ENCODE measurements at places on chromosomes 4 and X.
A peak's percentile ranks its signal among the peaks of the same experiment; 100 is the strongest.

GRCh38 chrX:152896450-152896849 is 1.4 kb upstream of the ZNF185 start:
- no peak for DNase-seq

DNA sequence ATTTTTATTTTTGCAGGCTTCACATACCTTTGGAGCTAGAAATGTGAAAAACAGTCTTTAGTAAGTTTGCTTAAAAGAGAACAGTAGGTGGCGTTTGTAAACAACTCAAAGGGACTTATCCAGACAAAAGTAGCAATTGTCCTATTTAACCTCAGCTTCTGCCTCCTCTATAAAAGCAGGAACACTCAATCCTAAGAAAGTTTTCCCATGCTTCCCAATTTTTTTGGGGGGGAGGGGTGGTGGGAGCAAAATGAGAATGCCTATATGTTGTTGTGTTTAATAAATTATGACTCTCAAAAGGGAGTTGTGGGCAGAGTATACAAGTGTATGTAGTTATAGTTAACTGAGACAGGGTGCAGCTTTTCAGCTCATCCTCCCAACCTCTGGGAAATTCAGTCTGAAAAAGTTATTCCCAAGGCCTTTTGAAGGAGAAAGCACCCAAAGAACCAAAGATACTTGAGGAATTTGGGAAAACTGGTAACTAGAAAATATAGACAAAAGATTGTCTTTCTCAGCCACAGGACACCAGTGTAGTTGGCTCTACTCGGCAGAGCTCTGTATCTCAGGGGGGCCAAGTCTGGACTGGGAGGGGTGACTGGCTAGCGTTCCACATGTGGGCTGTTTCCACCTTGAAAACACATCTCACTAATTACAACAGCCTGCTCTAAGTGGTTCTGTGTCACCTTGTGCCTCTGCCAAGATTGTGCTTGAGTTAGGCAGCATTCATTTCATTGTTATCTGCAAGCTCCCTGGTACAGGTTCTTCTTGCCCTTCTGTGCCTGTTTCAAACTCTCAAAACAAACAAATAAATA is 2.8 kb downstream of the SFRP2 start:
- no peak for DNase-seq

- no peak for DNase-seq
These were observed 409.2 kb upstream of the FGF13 start for GRCh38 chrX:139120760-139121159.

DNA sequence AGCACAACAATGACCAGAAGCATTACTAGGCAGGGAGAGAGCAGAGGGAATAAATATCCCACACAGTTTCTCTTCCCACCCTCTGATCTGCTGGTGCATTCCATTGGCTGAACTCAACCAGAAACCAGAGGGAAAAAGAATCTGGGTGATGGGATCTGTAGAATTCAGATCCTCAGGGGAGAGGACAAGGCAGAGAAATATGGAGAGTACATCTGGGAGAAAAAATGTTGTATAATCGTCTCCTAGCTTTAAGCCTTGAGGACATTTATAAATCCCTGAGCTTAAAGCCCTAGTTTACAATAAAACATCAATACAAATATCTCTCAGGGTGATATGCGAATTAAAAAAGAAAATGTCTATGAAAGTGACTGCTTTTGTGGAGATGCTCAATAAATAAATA is 368.1 kb upstream of the MAD2L1 start:
- DNase-seq, result no peak

DNA sequence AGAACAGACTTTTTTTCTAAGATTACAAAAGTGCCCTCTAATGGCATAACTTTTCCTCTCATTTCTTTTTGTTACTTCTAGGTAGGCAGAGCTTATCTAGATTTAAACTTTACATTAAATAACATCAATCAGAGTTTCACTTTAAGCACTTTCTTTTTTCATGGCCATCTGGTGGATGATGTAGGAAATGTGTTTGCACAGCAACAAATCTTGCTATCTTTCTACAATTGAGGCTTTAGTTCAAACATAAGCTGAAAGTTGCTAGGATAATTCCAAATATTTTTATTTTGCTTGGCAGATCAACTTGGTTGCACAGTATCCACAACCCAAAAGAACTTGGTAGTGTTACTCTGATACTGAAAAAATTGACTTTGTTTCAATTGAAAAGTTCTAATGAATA is 22.0 kb downstream of the NDNF start:
- no peak for DNase-seq

- peak; percentile 79 for DNase-seq
These were observed 86.0 kb upstream of the TET2 start for GRCh38 chr4:105060628-105061027.

DNA sequence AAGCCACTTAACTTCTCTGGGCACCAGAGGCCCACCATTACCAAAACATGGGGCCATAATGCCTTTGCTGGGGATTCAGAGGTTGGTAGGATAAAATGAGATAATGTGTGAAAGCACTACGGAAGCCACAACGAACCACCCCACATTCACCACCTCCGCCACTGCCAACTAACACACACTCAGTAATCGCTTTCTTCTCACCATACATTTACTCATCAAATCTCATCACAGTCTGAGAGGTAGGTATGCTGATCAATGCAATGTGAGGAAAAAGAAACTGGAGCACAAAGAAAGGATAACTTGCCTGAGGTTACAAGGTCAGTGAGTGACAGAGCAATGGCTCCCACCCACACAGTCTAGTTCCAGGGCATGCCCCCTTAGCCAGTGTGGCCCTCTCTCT is 257.3 kb downstream of the NR3C2 start:
- DNase-seq, result no peak

- no peak for DNase-seq
These were observed at the start of gene SNCA for GRCh38 chr4:89836897-89837384. Gene SNCA, minus strand, starts transcription at chr4:89837161. Its CDS starts 1,494 bp downstream, at chr4:89835667.

- no peak for DNase-seq
These were observed 243.0 kb downstream of the IDS start for GRCh38 chrX:149262086-149262485.

GRCh38 chr4:39118034-39118658 is 56.1 kb downstream of the KLHL5 start:
- no peak for DNase-seq

DNA sequence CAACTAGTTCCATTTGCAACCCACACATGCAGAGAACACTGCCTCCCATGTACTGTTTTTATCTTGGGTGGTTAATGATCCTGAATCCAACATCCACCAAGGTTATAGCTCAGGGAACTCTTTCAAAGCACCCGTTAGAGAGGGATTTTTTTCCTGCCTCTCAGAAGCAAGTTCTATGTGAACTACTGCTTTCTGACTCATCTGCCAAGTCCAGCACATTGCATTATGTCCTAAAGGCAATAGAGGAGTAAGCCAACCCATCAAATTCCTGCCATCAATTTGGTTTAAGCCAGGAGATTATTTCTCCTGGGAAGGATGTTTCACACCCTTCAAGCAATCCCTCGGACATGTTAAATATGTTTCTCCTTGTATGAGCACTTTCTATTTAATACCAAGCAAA is 334.5 kb downstream of the GASK1B start:
- DNase-seq, result no peak

DNA sequence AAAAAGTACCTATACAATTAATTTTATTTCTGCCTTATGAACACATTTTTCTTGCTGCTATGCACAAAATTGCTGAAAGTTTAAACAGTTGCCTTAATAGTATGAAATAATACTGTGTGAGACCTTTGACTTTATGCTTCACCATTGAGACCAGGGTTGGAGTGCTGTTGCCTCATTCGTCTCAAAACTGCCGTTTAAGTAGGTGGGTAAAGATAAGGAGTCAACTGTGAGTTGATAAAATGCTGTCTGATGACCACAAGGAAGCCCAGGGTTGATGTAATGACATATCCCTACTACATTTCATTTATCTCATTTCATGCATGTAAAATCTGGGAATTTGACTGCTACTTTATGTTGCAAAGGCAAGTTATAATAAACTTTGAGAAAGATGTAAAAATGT is 23.4 kb downstream of the STK26 start:
- DNase-seq, result no peak

DNA sequence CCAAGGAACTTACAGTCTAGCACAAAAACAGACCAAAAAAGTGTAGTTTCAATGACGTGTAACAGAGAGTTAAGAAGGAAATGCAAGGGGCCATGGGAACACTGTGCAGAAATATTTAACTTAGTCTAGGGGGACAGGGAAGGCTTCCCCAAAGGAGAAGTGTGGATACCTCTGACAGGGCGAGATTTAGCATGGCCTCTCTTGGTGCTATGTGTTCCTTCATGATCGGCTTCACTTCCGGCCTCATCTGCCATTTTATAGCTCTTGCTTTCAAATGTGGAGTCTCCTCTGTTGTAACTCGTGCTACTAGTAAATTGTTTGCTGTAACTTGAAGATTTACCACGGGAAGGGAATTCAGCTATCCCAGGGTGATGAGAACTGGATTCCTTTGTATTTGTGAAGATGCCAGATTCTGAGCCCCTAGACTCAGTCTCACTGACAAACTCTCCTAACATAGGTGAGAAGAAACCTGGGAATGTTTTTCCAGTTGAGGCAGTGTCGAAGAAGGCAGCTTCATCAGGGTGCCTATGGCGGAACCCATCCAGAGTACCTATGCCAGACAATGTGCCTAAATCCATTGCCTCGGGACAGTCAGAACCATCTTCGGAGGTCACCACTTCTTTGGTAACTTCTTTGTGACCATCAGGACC is 5.0 kb downstream of the FGA start:
- DNase-seq, result no peak

GRCh38 chr4:70802928-70803580 is 36.6 kb downstream of the GRSF1 start:
- no peak for DNase-seq

DNA sequence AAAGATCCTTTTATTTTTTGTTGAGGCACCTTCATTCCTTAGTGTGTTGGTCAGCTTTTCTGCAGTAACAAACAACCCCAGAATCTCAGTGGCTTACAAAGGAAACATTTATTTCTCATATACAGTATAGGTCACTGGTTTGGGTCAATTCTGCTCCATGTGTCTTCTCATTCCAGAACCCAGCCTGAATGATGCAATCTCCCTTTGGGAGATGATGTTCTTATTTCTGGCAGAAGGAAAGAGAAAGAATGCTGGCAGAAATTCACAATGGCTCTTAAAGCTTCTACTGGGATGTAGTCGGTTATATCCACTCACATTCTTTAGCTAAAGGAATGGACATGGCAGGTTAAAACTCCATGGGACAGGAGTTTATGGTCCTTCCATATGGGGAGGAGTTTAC is 42.3 kb downstream of the IDS start:
- no peak for DNase-seq

DNA sequence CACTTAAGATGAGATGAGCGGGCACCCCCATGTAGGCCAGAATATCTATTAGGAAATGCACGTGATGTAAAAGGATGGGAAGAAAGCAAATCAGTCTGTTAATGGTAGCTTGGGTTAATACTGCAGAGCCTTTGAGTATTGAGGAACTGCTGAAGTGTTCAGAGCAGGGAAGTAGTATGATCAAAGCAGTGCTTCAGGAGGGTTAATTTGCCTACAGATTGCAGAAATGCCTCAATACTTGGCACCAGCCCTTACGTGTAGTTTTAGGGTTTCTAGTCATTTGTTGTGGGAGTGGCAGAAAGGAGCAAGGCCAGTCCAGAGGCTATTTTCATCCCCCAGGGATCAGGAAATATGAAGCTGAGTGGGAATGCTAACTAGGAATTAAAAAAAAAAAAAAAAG is 19.7 kb downstream of the ZFX start:
- no peak for DNase-seq

- DNase-seq, result no peak
These were observed 224.9 kb upstream of the FAT1 start for GRCh38 chr4:186948361-186949242.

GRCh38 chrX:10945498-10945897 is 165.6 kb upstream of the HCCS start:
- DNase-seq, result no peak

GRCh38 chrX:150358651-150359050 is 4.5 kb upstream of the MAMLD1 start:
- DNase-seq, result no peak

DNA sequence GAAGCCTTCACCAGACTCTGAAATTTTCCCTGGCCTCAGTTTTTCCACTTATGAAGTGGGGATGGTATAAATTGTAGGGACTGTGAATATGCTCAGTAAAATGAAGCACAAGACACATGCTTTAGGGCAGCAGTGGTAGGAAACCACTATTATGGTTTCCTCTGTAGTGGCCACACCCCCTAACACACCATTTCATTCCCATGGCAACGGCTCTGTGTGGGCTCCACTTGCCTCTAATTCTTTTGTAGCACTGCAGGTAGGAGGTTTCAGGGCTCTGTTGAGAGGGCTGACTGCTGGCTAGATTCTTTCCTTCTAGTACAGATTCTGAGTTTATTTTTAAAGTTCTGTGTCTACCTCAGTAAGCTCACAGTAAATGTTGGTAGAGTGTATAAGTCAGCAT is 3.5 kb upstream of the VMA21 start:
- DNase-seq, result no peak

- DNase-seq, result no peak
These were observed 53.0 kb upstream of the FBXW7 start for GRCh38 chr4:152588869-152589268.

GRCh38 chrX:28665778-28666177 is 78.5 kb downstream of the IL1RAPL1 start:
- no peak for DNase-seq

DNA sequence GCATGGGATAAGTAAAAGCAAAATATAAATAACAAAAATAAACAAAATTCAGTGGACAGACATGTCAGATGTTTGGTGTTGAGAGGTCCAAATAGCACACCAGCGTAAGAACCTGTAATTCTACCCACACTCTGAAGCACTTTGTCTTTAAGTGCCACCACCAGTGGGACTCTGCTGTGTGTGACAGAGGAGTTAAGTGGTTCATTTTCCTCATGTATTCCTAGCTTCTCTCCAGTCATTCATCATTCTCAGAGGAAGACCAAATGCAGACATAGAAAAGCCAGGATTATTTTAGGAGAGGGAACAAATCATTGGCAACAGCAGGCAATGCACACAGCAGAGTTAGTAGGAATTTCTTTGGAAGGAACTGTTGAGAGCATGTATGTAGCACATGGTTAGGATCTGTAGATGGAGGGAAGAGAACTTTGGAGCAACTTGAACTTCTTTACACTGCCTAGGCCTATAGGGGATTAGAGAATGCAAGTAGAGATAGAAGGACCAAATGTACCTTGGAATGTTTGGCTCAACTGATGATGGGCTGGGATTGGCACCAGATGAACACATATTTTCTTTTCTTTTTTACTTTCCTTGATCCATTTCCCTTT is 43.0 kb upstream of the ARHGAP24 start:
- no peak for DNase-seq

GRCh38 chr4:33882246-33882990 is 2361.9 kb downstream of the ARAP2 start:
- no peak for DNase-seq

- no peak for DNase-seq
These were observed 84.0 kb downstream of the RBPJ start for GRCh38 chr4:26404743-26405206.

DNA sequence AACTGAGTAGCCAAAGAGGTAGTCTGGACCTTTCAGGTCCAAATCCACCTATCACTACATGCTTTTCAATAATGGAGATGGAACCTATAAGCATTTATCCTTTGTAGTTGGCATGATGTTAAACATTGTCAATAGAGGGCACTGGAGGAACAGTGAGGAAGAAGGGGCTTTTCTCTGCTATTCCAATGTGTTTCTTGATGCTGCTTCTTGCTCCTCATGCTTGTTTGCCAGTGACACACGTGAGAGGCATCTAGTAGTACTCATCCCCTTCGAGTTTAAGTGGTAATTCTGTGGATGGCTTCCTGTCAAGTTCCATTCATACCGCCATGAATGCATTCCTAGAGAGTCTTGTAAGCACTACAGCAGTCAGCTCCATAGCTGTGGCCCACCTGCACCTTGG is 84.0 kb downstream of the NAA11 start:
- peak; percentile 28 for DNase-seq
